Neural progenitor cell (in vitro differentiated cells): ENCODE measurements at places on chromosomes 16 and 17. TPM values are rescaled to one million over a fixed set of nuclear protein-coding genes. Genes with fewer than 3 reads are reported as not detected.

Gene GLYR1
- total RNA-seq: 53.0 and 57.0 TPM in 2 replicates

Gene OSGIN1
- total RNA-seq: 0.77 TPM in 1 of 2 replicates, not detected in the other

Gene KCNAB3
- total RNA-seq: 1.0 and 2.7 TPM in 2 replicates

Gene CA7
- not detected in 2 replicates for total RNA-seq

Gene TOM1L2
- total RNA-seq: 4.3 and 6.5 TPM in 2 replicates

Gene SLC38A8
- total RNA-seq: not detected in 2 replicates

Gene KRTAP2-2
- not detected in 2 replicates for total RNA-seq

Gene SMIM22
- not detected in 2 replicates for total RNA-seq

DNA sequence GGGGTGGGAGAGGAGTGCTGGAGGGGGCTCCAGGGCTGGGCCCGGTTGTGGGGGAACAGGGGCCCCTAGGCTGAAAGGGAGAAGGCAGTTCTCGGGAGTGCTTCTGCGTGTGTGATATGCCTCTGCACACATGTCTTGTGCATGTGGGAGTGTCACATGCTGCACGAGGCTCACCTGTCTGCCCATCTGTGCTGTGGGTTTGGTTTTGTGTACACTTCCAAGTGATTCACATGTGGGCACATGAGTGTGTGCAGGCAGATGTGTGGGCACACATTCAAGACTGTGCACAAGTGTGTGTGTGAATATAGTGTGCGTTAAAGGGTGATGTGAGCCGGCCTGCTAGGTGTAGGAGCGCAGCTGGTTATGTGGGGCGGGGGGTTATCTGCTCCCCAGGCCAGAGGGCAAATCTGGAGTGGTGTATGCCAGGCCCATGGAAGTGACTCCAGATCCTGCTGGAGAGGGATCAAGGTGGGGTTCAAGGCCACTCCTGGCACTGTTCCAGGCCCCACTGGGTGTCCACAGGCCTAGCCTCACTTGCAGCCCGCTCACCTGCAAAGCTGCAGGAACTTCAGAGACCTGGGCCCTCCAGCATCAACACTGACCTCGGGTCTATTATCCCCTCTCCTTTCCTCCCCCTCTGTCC lies 3.8 kb upstream of the BAHCC1 start:
- H3K27me3 ChIP-seq: peaks cover 43% of the 10 kb centered on the region
- H3K36me3 ChIP-seq: no peaks in the 10 kb centered on the region
- no peak overlapping the region for H3K27ac ChIP-seq
- H3K4me1 ChIP-seq: peaks cover 60% of the 10 kb centered on the region
- DNase-seq: no peak

DNA sequence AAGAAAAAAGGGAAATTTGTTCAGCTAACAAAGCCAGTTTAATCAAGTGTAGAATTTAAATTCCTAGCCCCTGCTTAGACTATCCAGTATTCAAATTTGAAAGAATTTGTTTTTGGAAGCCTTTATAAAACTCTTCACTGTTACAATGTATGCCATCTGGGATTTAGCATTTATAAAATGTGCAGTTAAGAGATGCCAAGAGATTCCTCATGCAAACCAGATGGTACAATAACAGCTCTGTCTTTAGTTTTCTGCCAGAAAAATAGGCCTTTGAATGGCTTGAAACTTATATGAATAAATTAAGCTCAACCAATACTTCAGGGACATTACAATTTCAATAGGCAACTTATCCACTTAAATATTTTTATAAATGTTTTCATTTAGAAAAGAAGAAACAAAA lies 6.8 kb upstream of the ANKS4B start:
- H3K27ac ChIP-seq: no peak overlapping the region
- H3K4me1 ChIP-seq: peaks cover 18% of the 10 kb centered on the region
- no peak overlapping the region for H3K4me3 ChIP-seq
- no peak for DNase-seq
- H3K36me3 ChIP-seq: no peaks in the 10 kb centered on the region

GRCh38 chr17:82114447-82114846 lies 16.4 kb upstream of the FASN start:
- H3K27me3 ChIP-seq: no peaks in the 10 kb centered on the region
- DNase-seq: no peak
- H3K4me1 ChIP-seq: peaks cover 28% of the 10 kb centered on the region
- no peak overlapping the region for H3K4me3 ChIP-seq
- no peak overlapping the region for H3K27ac ChIP-seq
- no peaks in the 10 kb centered on the region for H3K36me3 ChIP-seq

DNA sequence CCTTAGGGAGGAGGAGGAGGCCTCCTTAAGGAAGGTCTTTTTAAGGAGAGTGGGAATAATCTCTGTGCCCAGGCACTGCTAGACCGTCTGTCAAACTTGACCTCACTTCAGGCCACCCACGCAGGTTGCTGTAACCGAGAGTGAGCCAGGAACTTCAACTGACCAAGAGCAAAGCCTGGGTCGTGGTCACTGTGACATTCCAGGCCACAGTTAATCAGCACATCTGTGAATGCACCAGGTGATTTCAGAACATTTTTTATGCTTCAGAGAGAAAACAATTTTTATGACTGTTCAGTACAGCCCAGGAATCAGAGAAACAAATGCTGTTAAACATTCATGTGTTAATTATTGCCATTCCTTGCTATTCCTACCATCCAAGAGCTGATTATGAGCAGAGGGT lies 226.6 kb upstream of the ASIC2 start:
- H3K27me3 ChIP-seq: no peaks in the 10 kb centered on the region
- H3K27ac ChIP-seq: no peak overlapping the region
- no peak overlapping the region for H3K4me3 ChIP-seq
- no peaks in the 10 kb centered on the region for H3K36me3 ChIP-seq
- no peaks in the 10 kb centered on the region for H3K4me1 ChIP-seq
- no peak for DNase-seq

- H3K4me3 ChIP-seq: no peak overlapping the region
- no peaks in the 10 kb centered on the region for H3K27me3 ChIP-seq
- DNase-seq: no peak
- no peaks in the 10 kb centered on the region for H3K36me3 ChIP-seq
- H3K27ac ChIP-seq: no peak overlapping the region
These were observed 24.8 kb upstream of the SLC25A19 start for GRCh38 chr17:75313941-75314551.

GRCh38 chr16:24668481-24669061 lies 60.9 kb upstream of the TNRC6A start:
- no peaks in the 10 kb centered on the region for H3K27me3 ChIP-seq
- no peaks in the 10 kb centered on the region for H3K36me3 ChIP-seq
- no peak overlapping the region for H3K4me3 ChIP-seq
- no peaks in the 10 kb centered on the region for H3K4me1 ChIP-seq

DNA sequence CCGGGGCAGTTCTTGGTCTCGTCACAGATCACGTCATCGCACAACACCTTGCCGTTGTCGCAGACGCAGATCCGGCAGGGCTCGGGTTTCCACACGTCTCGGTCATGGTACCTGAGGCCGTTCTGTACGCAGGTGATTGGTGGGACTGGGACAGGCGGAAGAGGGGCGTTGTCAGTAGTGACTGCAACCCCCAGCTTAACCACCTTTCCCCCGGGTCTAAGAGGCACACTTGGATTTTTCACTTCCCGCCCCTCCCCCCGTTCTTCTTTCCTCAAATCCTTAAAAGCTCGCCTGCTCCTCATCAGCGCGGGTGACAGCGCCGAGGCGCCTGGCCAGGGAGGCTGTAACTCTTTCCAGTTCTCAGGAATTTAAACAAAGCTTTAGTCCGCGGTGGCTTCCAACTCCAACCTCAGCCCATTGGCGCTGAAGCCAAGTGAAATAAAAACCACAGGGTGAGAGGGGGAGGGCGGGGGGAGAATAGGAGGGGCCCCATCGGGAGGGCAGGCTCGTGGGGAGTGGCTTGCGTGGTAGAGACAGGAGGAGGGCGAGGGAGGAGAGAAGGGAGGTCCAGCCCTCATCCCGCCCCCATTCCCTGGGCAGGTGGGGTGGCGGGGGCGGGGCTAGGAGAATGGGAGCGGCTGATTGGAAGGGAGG lies 1.5 kb downstream of the COL1A1 start:
- peak overlapping the region; percentile 40 for H3K4me3 ChIP-seq
- peaks cover 3% of the 10 kb centered on the region for H3K4me1 ChIP-seq
- no peaks in the 10 kb centered on the region for H3K36me3 ChIP-seq
- no peak overlapping the region for H3K27ac ChIP-seq
- H3K27me3 ChIP-seq: peaks cover 53% of the 10 kb centered on the region
- peak; percentile 90 for DNase-seq

GRCh38 chr16:78476615-78477014 lies 377.2 kb downstream of the WWOX start:
- no peaks in the 10 kb centered on the region for H3K36me3 ChIP-seq
- no peak overlapping the region for H3K27ac ChIP-seq
- no peaks in the 10 kb centered on the region for H3K27me3 ChIP-seq
- H3K4me3 ChIP-seq: no peak overlapping the region
- H3K4me1 ChIP-seq: peaks cover 25% of the 10 kb centered on the region

DNA sequence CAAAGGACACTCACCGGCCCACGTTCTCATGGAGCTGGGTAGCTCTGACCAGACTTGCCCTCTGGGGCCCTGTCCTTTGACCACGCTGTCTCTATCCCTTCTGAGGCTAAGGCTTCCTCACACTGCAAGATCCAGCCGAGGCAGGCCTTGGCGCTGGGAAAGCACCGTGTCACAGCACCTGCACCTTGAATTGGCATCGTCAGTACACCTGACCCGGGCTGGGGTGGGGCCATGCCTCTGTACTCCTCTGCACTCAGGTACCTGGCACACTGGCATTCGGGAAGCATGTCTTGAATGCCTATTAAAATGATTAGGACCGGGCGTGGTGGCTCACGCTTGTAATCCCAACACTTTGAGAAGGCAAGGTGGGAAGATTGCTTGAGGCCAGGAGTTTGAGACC lies 6.0 kb downstream of the TBC1D24 start:
- DNase-seq: no peak
- H3K4me3 ChIP-seq: no peak overlapping the region
- H3K27me3 ChIP-seq: peaks cover 12% of the 10 kb centered on the region
- no peaks in the 10 kb centered on the region for H3K36me3 ChIP-seq
- H3K4me1 ChIP-seq: peaks cover 3% of the 10 kb centered on the region
- H3K27ac ChIP-seq: no peak overlapping the region

- peaks cover 8% of the 10 kb centered on the region for H3K4me1 ChIP-seq
- H3K36me3 ChIP-seq: no peaks in the 10 kb centered on the region
- H3K27ac ChIP-seq: no peak overlapping the region
- no peak for DNase-seq
These were observed 5.1 kb upstream of the TRIM25 start for GRCh38 chr17:56918916-56919315.

DNA sequence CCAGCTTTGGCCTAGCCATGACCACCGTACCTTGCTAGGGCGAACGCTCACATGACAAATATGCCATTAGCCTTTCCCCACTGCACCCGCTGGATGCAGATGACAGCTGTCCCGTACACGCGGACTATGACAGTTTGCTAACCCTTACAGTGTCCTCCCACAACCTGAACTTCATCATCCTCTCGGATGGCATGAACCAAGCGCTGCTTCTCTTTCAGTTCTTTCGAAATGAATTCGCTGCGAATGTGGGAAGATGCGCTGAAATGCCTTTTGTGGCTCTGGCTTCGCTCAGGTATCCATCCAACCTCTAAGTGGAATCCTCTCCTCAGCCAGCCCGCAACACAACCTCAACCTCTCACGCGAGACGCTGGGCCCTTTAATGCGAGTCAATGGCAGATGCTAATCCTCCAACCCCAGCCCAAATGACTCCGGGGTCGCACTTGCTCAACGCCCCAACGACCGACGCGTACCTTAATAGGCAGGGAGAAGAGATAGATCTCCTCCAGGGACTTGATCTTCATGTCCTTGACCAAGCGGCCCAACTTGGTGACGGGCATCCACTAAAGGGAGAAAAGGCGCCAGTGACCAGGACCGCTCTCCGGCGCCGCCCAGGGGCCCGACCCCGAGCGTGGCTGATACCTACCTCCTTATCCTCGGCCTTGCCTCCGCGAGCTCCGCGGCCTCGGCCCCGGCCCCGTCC lies 670 bp downstream of the RPS2 start:
- peak overlapping the region; percentile 92 for H3K27ac ChIP-seq
- H3K4me1 ChIP-seq: peaks cover 24% of the 10 kb centered on the region

- no peak overlapping the region for H3K27ac ChIP-seq
- no peaks in the 10 kb centered on the region for H3K36me3 ChIP-seq
- H3K27me3 ChIP-seq: no peaks in the 10 kb centered on the region
- H3K4me3 ChIP-seq: no peak overlapping the region
- peaks cover 38% of the 10 kb centered on the region for H3K4me1 ChIP-seq
These were observed 68.0 kb downstream of the AMFR start for GRCh38 chr16:56357241-56357764.

GRCh38 chr17:63984651-63985386 lies 12.1 kb upstream of the SCN4A start:
- H3K4me1 ChIP-seq: peaks cover 7% of the 10 kb centered on the region
- H3K27ac ChIP-seq: no peak overlapping the region
- H3K36me3 ChIP-seq: no peaks in the 10 kb centered on the region
- no peak overlapping the region for H3K4me3 ChIP-seq
- no peak for DNase-seq

DNA sequence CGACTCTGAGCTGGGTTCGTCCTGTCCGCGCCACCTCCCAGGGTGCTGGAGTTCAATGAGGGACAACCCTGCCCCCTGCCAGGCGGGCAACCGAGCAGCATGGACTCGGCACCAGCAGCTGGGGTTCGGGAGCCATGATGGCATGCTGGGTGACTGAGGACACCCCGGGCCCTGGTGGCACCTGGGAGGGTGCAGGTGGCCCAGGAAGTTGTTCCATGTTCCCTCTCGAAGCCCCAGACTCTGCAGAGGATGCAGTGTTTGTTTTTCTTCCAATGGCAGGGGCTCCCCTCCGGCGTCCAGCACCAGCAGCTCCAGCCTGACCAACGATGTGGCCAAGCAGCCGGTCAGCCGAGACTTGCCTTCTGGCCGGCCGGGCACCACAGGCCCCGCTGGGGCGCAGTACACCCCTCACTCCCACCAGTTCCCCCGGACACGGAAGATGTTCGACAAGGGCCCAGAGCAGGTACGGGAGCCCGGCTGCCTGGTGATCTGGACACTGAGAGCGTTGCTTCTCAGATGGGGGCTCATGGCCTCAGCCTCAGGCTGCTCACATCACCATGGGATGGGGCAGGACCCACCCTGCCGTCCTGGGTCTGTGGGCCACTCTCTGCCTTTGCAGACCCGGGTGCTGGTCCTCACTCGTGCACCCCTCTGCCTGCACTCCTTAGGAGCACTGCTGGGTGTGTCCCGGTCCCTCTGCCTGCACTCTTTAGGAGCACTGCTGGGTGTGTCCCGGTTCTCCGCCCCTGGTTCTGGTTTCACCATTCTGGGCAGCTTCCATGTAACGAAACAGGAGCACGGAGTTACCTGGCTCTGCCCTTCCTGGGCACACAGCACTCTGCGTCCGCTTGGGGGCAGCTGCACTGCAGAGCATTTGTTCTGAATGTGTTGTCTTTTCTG lies 68.2 kb upstream of the CHMP6 start:
- DNase-seq: no peak
- no peak overlapping the region for H3K27ac ChIP-seq
- no peak overlapping the region for H3K4me3 ChIP-seq
- peaks cover 33% of the 10 kb centered on the region for H3K27me3 ChIP-seq
